Germinal center (tissue), 1 donor: ENCODE measurements at places on chromosomes 4 and X.

GRCh38 chr4:15912236-15912635 lies 26.3 kb downstream of the FGFBP1 start:
- DNase-seq: no peak

GRCh38 chrX:133287860-133288259 lies 69.7 kb upstream of the TFDP3 start:
- no peak for DNase-seq

DNA sequence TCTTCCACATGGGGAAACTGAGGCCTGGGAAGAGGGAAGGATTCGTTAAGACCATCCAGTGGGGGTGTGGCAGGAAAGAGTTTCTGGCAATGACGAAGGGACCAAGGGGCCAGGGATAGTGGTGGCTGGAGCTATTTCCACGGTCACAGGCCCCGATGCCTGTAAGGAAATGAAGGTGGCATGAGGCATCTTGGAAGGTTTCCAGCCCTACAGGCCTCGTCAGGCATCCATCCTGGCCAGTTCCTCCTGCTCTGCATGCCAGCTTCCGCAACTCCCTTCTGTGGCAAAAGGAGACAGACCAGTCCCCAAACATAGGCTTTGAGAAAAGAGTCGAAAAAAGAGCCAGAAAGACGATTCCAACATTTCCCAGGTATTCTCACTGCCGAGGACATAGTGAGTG lies 9.2 kb upstream of the C4orf50 start:
- DNase-seq: no peak

- DNase-seq: peak; percentile 20
Measured at GRCh38 chr4:7103607-7104365, 35.9 kb upstream of the GRPEL1 start.

DNA sequence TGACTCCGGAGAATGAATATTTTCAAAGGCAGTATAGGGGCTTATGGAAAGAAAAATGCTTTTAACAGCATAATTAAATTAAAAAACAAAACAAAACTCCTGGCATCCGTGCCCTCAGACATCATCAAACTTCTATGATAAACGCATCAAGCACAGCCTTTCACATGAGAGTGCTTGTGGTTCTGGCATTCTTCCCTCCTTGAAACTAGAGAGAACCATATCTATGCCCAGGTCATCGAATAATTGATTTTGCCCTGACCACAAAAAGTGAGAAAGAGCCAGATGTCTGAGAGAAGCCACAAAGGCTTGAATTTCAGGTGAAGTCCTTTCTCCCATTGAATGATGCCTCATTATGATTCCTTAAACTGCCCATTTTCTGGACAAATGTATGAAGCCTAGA lies 286.8 kb downstream of the CBLL2 start:
- DNase-seq: no peak

DNA sequence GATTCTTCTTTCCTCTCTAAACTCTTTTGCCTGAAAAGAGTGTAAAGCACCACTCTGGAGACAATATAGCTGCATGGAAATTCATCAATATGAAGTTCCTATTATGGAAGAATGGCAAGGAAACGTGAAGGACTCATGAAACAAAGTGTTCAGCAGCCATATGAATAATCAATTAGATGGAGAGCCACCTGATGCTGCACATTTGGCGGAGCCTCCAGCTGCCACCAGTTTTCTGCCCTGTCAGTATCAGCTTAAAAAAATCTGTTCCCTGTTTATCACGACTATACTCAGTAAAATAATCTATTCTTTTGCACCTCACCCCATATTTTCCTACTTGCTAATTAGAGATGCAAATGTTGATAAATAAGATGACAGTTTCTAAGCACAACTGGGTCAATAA lies 276.0 kb downstream of the UNC5C start:
- no peak for DNase-seq

GRCh38 chr4:160129439-160129838 lies 1026.6 kb downstream of the RAPGEF2 start:
- no peak for DNase-seq

GRCh38 chrX:51825436-51825835 lies 68.0 kb upstream of the MAGED1 start:
- no peak for DNase-seq

- DNase-seq: no peak
Measured at GRCh38 chrX:29143356-29143755, 556.1 kb downstream of the IL1RAPL1 start.
